ENCODE measurements at places on chromosomes 1 and 21.

GRCh38 chr1:184635980-184636431 is 118.7 kb downstream of the EDEM3 start:
- no peak for DNase-seq

GRCh38 chr1:207020065-207020708 is 12.4 kb downstream of the C1orf116 start:
- DNase-seq: no peak

GRCh38 chr1:185425163-185425562 is 108.1 kb upstream of the IVNS1ABP start:
- no peak for DNase-seq

DNA sequence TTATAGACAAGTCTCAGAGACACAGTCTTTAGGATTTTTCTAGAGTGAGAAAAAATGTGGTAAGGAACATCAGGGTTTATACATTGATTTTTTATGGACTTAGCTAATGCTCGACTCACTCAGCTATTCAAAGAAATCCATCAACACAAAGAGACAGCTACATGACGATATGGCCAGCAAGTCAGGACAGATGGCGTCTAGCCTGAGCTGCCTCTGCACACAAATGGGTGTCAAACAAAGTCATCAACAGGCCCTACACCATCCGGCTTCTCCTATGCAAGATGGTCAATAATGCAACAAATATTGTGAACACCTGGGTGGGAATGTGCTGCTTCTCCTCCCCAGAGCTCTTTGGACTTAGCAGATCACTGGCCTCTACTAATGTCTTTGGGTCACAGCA is 13.3 kb upstream of the ERICH3 start:
- DNase-seq: no peak

GRCh38 chr1:162696286-162696862 is 64.1 kb downstream of the DDR2 start:
- no peak for DNase-seq

GRCh38 chr1:186149591-186149990 is 225.5 kb downstream of the TPR start:
- DNase-seq: no peak

DNA sequence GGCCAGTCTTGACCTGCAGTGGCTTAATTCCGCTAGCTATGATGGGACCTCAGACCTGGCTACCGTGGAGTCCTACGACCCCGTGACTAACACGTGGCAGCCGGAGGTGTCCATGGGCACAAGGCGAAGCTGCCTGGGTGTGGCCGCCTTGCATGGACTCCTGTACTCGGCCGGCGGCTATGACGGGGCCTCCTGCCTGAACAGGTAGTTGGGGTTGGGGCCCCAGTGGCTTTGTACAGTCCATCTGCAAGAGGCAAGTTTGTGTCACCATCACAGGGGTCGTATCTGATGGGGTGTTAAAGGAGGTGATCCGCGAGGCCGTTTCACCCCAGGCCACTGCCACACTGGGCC is 2.9 kb downstream of the KLHL17 start:
- DNase-seq: no peak

All from stimulated activated CD8-positive, alpha-beta memory T cell treated with anti-CD3 and anti-CD28 coated beads, Interleukin-4, amount 100 ng/mL, for 1 hour (primary cell).